Mucosa of descending colon (tissue), 3 donors: ENCODE measurements at places on chromosomes 7 and 10. TPM values are rescaled to one million over a fixed set of nuclear protein-coding genes. Genes with fewer than 3 reads are reported as not detected.

The CYP3A7 gene
- total RNA-seq = not detected

The GIMAP4 gene
- total RNA-seq = 22.6 TPM

The ADIRF gene
- 48.6 TPM for total RNA-seq

The ARHGAP22 gene
- total RNA-seq = 1.3 TPM

The TET1 gene
- total RNA-seq = 5.7 TPM

- peak; percentile 51 for DNase-seq
These were observed 468.5 kb downstream of the PARD3 start for GRCh38 chr10:34346516-34347100.

DNA sequence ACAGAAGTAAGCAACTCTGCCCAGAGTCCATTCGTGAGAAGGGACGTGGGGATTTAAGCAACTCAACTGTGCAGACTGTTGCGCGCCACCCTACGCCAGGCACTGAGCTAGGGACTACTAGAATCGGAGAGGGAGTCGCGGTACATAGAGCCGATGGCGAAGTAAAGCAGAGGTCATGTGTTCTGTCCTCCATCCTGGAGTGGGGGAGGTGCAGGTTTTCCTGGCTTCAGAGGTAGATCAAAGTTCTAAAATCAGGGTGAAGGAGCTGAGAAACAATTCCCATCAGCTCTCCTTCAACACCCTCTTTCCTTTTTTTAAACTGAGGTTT is 23.2 kb downstream of the SLC35G1 start:
- peak; percentile 33 for DNase-seq

- DNase-seq = peak; percentile 73
These were observed 1.1 kb upstream of the ITGB8 start for GRCh38 chr7:20329389-20330238.

- DNase-seq = no peak
These were observed 34.8 kb downstream of the HIF1AN start for GRCh38 chr10:100570506-100570905.

- no peak for DNase-seq
These were observed 44.1 kb downstream of the SGMS1 start for GRCh38 chr10:50579491-50580261.

- DNase-seq = no peak
These were observed 40.6 kb downstream of the OSBPL3 start for GRCh38 chr7:24939416-24939815.

GRCh38 chr7:40175725-40176510 is 41.1 kb downstream of the SUGCT start:
- DNase-seq = no peak

GRCh38 chr7:112286250-112287086 is 80.0 kb downstream of the ZNF277 start:
- DNase-seq = no peak

DNA sequence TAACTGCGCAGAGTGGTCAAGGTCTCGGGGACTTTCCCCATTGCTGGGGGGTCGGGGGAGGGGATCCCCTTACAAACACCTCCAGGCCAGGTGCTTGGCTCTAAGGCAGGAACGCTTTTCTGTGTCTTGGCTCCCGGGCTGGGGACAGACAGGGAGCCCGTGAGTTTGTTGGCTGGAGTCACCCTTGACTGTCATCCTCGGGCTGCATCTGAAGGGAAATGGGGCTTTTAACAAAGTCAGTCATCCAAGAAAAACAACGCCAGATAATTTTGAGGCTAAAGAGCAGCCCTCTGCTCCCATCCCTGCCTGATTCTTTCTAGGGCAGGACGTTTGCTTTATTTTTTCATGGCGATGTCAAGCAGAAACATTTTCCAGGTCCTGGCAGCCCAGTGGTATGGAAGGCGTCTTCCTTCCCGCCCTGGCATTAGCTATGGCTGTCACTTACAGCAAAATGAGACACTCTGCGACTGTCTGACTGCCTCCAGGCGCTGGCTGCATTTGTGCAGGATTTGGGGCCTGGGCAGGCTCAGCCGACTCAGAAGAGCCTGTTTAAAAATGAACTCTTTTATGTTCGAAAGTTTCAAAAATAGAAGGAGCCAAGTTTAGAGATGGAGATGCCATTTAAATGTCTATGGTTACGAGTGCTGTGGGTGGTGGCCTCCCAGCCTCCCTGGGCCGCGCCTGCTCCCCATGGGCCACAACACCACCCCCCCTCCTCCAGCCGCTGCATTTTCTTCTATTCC is 54.7 kb upstream of the TNS3 start:
- no peak for DNase-seq

DNA sequence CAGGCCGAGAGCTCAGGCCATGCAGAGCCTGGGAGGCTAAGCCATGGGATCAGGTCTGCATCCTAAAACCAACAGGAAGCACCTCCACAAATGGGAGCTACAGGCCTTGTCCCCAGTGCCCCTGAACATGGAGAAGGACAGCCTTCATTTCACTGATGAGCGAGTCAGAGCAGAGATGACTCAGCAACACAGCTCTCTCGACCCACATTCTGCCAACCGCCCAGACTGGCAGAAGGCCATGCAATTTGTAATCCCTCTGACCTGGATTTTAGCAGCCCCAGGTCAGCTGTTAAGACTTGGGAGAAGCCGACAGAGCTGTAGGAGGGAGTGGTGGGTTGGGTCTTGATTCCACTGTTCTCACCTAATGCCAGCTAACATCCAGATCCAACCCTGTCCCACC is 25.5 kb downstream of the VOPP1 start:
- DNase-seq = peak; percentile 63

- DNase-seq = no peak
These were observed 285 bp downstream of the CSTF2T start for GRCh38 chr10:51699145-51699474.

DNA sequence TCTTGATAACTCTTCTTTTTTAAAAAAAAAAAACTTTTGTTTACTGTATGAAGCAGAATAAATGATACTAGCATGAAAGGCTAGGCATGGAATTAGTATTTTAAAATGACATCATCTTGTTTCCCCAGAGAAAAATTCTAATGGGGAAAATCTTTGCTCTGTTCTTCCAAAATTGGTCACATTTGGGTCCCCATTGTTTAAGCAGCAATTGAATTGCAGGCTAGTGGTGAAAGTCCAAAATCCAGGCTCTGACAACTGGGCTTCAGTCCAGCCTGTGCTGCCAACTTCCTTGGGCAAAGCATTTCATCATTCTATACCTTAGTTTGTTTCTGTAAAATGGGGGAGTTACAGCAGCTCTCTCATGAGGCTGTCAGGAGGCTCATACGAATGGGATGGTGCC is 726.4 kb downstream of the KCNMA1 start:
- no peak for DNase-seq

- DNase-seq = no peak
These were observed 41.9 kb upstream of the MBL2 start for GRCh38 chr10:52814506-52814905.

GRCh38 chr10:110495731-110496552 is 1.8 kb upstream of the DUSP5 start:
- peak; percentile 70 for DNase-seq

- no peak for DNase-seq
These were observed 3.9 kb upstream of the BLVRA start for GRCh38 chr7:43754596-43754995.

GRCh38 chr7:101625031-101625791 is 3.9 kb downstream of the MYL10 start:
- DNase-seq = no peak

- DNase-seq = no peak
These were observed 208.3 kb downstream of the JAZF1 start for GRCh38 chr7:27972276-27972675.
